ENCODE measurements at places on chromosomes 11 and 22.

DNA sequence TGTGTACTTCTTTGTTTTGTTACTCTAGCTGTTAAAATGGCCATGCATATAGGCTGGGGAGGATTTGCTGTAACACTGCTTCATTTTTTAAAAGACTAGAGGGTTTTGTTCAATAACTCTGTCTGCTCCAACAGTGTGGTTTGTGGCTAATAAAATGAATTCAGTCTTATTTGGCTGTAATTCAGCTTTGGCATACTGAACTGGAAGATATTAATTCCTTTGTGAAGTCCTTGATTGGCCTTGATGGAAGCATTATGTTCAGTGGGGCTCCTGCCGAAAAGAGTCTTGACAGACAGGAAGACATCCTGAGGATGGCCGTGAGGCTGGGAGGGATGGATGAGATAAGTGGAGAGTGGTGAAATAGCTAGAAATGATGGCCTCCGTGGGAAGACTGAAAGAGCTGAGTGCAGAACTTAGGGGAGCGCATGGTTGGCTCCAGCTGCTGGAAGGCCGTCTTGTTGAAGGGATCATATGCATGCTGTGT is 44.8 kb upstream of the MYO18B start:
- DNase-seq = peak; percentile 23

DNA sequence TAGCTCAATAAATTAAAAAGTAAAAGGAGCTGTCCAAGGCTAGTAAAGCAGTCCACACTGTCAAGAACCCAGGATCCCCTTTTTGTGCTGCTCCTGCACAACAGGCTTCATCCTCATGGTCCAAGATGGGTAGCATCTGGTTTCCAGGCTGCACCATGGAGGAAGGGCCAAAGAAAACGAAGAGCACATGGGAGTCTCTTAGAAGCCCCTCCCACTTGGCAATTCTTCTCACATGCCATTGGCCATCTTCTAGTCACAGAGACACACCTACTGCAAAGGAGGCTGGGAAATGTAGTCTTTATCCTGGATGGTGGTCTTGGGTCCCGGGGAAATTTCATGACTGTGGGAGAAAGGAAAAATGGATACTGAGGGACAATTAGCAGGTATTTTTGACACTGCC is 37.8 kb downstream of the PRR5L start:
- peak; percentile 32 for DNase-seq

- DNase-seq = peak; percentile 39
These were observed 21.8 kb upstream of the RRM1 start for GRCh38 chr11:4072668-4073285.

DNA sequence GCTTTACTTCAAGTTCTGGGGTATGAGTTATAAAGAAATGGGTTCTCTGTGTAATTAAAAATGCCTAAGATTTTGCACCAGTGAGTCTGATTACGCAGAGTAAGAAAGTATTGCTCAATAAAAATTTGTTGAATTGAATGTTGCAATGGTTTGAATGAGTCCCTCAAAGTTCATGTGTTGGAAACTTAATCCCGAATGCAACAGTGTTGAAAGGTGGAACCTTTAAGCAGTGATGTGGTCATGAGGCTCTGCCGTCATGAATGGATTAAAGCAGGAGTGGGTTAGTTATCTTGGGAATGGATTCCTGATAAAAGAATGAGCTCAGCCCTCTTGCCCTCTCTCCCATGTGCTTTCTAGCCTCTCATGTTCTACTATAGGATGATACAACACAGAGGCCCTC is 52.6 kb upstream of the SESN3 start:
- peak; percentile 56 for DNase-seq

- DNase-seq = no peak
These were observed 175.7 kb upstream of the API5 start for GRCh38 chr11:43135966-43136534.

DNA sequence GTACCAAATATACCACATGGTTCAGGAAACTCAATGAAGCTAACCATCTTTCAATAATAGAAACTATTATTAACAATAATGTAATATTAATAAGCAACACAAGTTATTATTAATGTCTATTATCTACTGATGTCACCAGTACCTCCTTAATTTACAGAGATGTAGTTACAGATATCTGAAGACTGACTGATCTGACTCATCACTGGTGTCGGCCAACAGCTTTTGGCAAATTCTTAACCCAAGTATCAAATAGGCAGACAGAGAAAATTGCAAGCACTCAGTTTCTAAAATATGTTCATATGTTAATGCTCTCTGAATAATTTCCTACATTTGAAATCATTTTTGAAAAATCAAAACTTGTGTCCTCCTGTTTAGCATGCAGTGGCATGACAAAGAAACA is 100.4 kb upstream of the DDI1 start:
- DNase-seq = peak; percentile 43

DNA sequence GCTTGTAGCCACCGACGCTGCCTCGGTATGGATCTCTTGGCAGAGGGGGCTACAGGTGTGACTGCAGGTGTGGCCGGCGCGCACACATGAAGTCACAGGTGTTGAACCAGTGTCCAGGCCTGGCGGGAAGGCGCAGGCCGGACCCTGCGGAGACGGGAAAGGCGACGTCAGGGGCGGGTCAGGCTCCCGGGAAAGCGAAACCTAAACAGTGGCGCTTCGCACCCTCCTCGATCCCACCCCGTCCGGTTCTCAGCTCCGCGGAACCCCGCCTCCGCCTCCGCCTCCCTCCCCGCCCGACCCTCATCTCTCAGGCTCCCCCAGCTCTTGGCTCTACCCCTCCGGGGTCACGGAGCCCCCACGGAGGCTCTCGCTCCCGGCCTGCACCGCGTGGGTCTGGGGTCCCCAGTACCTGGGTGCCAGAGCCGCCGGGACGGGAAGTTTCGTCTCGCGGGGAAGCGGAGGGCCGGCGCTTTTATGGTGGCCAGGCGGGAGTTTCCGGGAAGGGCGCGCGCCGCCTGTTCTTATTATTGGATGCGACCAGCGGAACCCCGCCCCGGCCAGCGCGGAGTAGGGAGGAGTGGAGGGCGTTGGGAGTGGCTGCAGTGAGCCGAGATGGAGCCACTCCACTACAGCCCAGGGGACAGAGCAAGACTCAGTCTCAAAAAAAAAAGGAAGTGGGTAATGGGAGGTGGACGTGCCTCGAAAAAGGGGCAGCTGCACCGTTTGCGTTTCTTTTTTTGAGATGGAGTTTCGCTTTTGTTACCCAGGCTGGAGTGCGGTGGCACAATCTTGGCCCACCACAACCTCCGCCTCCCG is at the start of gene IRF7:
Gene IRF7 (minus strand): TSS at position 447 of the 816 bp plus-strand sequence. CDS start 586 bp downstream, outside the sequence.
- peak; percentile 77 for DNase-seq

DNA sequence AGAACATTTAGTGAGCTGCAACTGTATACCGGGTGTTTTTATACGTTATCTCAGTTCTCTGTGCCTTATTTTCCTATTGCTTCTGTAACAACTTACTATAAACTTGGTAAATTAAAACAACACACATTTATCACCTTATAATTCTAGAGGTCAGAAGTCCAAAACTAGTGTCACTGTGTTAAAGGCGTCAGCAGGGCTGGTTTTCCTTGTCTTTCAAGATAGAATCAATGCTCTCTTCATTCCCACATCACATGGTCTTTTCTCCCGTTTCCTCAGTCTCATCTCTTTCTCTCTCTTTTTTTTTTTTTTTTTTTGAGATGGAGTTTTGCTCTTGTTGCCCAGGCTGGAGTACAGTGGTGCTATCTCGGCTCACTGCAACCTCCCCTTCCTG is 36.1 kb downstream of the MB start:
- no peak for DNase-seq

Measured in astrocyte (in vitro differentiated cells and primary cell).